ENCODE measurements at places on chromosomes 4 and X. TPM values are rescaled to one million over a fixed set of nuclear protein-coding genes. Genes with fewer than 3 reads are reported as not detected.

The GLRB gene
- total RNA-seq: 3.9 TPM

DNA sequence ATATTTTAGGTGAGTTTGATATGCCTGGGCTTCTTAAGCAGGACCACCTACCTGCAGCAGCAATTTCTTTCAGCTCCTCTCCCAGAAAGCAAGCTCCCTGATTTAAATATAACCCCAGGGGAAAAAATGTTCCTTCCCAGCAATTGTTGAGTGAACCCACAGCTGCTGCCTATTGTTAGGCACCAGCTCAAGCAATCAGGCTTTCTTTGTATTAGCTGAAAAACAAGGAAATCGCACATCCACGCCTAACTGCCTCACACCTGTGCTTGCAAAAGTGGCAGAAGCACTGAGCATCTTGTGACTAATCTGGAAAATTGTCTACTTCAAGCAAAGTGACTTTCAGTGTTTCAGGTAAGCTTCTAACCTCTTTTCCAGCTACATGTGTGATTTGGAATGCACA, 432.2 kb downstream of the SMARCA1 start:
- no peaks in the 10 kb centered on the region for H3K36me3 ChIP-seq
- H3K4me3 ChIP-seq: no peak overlapping the region
- no peaks in the 10 kb centered on the region for H3K27me3 ChIP-seq
- H3K4me1 ChIP-seq: no peaks in the 10 kb centered on the region
- no peak overlapping the region for H3K27ac ChIP-seq

DNA sequence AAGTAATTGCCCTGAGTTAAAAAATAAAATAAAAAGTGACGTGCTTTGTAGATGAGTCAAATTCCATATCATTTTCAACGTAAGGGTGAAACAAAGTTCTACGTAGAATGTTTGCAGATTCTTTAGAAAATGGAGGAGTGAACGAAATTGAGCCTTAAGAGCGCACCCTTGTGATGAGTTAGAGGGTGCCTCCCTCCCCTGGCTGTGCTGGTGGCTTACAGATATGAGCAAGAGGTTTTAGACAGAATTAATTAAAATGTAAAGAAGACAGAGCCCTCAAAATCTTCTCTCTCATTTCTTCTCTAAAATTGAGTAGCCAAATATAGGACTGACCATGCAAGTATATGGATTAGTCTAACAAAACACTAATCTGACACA, 30.2 kb upstream of the LGI2 start:
- H3K27me3 ChIP-seq: peaks cover 11% of the 10 kb centered on the region
- no peak overlapping the region for H3K4me3 ChIP-seq
- no peaks in the 10 kb centered on the region for H3K4me1 ChIP-seq

- H3K4me1 ChIP-seq: no peaks in the 10 kb centered on the region
- H3K27me3 ChIP-seq: no peaks in the 10 kb centered on the region
- no peaks in the 10 kb centered on the region for H3K36me3 ChIP-seq
- H3K4me3 ChIP-seq: no peak overlapping the region
- no peak overlapping the region for H3K27ac ChIP-seq
Measured at GRCh38 chr4:164203476-164203875, 550.5 kb upstream of the SMIM31 start.

All from IMR-90 (cell line).